ENCODE measurements at places on chromosomes 7 and 10.

- no peak for DNase-seq
These were observed 134.2 kb downstream of the CHN2 start for GRCh38 chr7:29328811-29329210.

- no peak for DNase-seq
These were observed 93.3 kb upstream of the FAM171A1 start for GRCh38 chr10:15464381-15464780.

GRCh38 chr7:84970670-84971069, 216.2 kb downstream of the SEMA3D start:
- DNase-seq = no peak

DNA sequence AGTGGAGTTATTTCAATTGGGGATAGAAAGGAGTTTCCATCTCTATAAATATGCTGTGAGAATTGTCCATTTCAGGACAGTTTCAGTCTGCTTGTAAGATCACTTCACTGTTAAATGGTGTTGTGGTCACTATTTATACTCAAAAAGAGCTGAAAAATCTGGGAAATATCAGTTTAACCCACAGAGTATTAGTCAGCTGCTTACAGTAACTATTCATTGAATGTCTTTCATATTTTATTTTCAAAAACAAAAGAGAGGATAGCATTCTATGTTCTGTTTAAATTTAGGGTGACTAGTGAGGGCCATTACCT, 85.4 kb upstream of the PLXDC2 start:
- DNase-seq = no peak

DNA sequence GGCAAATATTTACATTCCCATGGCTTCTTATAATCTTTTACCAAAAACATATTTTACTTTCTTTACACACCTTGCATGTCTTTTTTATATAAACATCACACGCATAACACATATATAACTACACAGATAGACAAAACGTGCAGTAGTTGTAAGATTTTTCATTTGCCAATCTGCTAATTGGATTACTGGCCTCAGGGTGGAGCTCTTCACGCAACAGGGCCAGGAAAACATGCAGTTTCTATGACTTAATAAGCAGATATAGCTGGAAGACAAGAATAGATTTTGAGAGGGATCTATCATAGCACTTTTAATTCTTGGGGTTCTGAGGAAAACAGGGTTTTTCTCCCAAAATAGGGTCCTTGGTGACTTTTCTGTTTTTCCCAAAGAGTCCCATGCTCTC, 12.7 kb downstream of the ACADSB start:
- no peak for DNase-seq

DNA sequence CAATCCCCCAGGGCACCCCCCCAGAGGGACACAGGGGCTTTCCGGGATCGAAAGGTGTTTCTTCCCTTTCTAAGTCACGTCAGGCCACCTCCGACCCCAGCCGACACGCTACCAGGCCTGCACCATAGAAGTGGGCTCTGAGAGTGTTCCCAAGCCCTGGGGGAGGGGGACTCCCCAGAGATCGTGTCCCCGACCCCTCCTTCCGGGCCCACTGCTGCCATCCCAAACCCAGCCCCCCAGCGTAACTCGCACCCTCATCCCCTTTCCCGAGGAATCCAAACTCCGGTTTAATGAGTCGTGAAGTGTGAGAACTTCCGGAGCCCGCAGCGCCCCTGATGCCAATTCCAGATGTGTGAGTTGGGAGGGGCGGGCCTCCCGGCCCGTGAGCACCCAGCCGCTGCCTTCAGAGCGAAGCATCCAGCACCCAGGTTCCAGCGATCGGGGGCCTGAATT, 11.3 kb downstream of the UNCX start:
- no peak for DNase-seq

GRCh38 chr10:33046792-33047191, 88.8 kb upstream of the ITGB1 start:
- DNase-seq = no peak

GRCh38 chr7:23000597-23001360, 13.2 kb downstream of the HYCC1 start:
- DNase-seq = no peak

DNA sequence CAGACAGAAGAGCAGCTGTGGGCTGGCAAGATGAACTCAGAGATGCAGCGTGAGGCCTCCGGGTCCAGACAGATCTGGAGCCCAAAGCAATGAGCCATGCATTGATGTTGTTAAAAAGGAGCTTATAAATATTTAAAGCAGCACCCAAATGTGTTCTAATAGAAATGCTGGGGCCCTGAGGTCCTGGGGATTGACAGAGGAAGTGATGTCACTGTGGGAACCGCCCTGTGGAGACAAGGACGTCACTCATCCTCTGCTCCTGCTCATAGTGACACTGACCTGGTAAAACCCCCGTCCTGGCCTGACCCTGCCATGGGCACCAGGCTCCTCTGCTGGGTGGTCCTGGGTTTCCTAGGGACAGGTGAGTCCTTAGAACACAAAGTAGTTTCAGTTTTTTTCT, 197.0 kb upstream of the PRSS58 start:
- no peak for DNase-seq

DNA sequence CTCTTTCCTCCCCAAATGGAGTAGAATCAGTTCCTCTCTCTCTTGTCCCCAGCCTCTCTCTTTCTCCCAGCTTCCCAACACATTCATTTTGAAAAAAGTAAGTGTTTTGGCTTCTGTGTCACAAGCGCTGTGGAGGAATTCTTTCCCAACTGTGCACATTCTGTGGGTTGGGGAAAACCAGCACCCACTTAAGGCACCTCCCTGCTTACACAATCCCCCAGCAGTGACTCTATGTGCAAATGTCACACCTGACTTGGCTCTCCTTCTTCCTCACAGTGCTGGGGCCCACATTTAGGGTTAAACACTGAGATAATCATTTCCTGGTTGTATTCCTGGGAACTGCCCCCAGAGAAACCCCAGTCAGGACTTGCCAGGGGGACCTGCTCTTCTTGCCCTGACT, 358.1 kb upstream of the ZNF32 start:
- no peak for DNase-seq

DNA sequence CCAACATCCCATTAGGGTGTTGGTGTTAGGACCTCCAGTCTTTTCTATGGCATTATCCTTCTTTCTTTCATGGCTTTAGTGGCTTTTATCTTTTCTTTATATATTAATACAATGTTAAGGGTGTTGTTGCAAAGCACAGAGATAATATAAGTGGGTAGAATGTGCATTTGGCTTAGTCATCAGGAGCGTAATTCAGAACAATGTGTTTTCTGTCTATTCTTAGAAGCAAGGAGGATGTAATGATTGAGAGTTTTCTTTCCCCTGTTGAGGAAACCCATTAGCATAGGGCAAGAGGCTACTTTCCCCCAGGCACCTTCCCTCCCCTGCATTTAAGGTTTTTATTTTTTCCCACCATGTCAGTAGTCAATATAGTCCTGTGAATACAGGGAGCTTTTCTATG, 79.7 kb downstream of the TMEM106B start:
- DNase-seq = no peak

GRCh38 chr7:117011419-117012260, 58.3 kb downstream of the ST7 start:
- no peak for DNase-seq

GRCh38 chr10:118546479-118546878, 49.0 kb downstream of the PRLHR start:
- no peak for DNase-seq

GRCh38 chr7:69067397-69067796, 530.9 kb upstream of the AUTS2 start:
- DNase-seq = no peak

- no peak for DNase-seq
These were observed 188.6 kb upstream of the LYZL2 start for GRCh38 chr10:30818010-30818660.

DNA sequence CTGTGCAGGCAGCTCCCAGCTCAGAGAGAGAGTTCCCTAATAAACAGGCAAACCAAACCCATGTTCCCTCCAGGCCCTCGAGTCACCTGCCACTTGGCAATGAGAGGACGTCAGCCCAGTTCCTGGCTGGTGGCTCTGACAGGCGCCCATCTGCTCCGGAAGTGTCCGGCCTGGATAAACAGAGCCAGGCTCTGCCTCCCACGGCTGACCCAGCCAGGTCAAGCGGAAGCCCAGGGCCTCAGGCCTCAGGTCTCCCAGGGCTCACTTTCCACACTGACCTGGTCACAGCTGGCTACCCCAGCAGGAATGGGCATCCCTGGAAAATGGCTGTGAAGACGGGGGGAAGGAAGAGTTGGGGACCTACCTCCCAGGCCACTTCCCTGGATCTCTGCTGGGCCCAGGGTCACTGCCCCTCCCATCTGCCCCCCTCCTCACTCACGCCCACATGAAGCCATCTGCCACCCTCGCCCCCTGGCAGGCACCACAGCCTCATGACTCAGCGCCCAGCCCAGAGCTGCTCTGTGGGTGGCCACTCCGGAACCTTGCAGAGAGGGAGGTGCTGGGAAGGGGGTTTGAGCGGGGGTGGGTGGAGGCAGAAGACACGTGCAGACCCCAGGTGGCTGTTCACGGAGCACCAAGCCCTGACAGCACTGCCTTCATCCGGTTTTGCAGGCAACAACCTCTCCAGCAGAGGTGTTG, 37.4 kb upstream of the DUSP5 start:
- DNase-seq = no peak

DNA sequence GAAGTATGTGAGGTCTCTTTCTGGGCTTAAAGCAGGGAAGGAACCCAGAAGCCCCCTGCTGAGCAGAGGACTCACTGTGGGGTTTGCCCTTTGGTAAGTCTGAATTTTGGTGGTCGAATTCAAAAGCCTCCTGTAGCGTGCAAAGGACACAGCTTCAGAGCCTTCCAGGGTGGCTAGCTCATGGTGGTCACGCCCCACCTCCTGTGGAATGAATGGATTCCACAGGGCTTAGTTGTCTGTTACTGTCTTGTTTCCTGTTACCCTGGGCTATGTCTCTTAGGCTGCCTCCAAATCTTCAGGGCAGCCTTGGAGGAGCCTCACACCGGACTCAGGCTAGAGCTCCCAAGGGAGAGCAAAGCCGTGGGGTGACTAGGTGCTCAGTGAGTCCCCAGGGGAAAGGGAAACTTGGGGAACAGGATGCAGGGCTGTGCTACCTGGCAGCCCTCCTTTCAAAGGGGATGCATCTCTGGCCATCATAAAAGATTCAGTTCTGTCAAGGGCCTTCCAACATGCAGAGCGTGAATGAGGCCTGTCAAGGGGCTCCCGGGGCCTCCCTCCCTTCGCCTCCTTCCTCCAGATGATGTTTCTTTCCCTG, 211.7 kb downstream of the CCSER2 start:
- DNase-seq = no peak

GRCh38 chr7:132930881-132931280, 151.0 kb downstream of the CHCHD3 start:
- DNase-seq = no peak

DNA sequence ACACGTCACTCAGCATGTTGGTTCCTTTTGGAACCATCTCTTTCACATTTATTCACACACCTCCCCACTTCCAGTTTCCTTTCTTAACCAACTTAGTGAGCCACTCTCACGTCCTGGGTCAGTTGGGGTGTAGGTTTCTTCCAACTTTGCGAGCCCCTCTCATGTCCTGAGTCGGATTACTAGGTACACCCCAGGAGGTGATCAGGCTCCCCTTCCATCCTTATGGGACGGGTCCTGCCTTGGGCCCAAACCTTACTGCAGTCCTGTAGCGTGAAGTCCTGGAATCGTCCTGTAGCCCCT, 7.7 kb downstream of the ERV3-1 start:
- DNase-seq = no peak

DNA sequence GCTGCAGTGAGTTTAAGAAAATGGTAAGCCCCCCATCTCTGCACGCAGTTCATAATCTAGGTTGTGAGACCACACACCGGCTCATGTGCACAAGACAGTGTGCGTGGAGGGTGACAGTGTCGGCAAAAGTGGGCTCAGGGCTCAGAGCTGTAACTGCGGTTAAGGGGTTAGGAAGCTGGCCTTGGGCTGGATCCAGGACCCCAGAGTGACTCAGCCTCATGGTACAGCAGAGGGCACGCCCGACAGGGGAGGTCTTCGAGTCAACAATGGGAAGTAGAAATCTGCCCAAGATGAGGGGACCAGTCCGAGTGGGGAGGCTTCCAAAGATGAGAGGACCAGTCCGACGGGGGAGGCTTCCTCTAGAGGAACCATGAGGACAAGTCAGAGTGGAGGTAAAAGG, 437.7 kb downstream of the DNAJB6 start:
- DNase-seq = no peak

- no peak for DNase-seq
These were observed 19.9 kb downstream of the AKR1C2 start for GRCh38 chr10:4983615-4984216.

DNA sequence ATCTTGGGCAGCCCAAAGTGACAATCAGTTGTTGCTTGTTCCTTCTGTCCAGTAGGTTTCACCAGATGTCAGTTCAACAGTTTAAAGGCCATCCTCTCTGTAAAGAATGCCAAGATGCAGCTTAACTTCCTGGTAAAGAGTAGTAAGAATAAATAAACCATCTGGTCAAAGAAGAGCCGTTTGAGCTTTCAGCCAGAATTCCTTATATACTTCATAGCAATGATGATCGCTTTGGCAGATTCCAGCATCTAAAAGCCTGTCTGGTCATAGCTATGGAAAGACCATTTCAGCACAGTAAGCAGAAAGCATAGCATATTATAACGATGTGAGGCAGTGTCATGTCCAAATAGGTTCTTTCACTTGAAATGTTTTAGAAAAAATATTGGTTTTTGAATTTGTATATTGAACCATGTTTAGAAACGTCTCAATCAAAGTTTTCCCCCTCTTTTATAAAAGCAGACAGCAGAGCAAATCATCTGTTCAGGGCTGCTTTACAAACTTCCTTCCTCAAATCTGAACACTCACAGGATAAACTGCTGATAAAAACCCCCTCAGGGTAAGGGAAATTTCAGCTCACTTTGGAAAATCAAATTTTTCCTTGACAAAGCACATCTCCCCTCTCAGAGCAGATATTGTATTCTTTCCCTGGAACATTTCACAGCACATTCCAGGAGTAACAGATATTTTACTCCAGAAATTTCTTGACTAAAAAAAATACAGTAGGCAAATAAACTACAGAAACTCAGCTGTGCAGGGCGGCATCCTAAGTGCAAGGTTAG, 184.1 kb downstream of the NOC3L start:
- DNase-seq = no peak

DNA sequence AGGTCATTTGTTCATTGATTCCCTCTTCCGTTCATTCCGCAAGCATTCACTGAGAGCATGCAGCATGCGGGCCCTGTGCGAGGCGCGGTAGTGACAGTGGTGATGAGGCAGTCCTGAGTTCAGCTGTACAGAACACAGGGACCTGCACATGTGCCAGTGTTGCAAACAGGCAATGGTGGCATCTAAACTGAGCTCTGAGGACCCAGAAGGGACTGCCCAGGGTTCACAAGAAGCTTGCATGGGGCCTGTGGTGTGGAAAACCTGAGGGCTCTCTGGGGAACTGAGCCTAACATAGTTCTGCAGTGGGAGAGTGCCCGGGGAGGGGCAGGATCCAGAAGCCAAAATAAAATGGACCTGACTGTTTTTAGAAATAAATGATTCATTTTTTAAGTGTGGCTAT, 13.2 kb downstream of the ZNF488 start:
- DNase-seq = no peak

GRCh38 chr7:17021205-17021604, 139.4 kb upstream of the AGR3 start:
- no peak for DNase-seq
